ENCODE measurements at places on chromosomes 6 and 20.
A peak's percentile ranks its signal among the peaks of the same experiment; 100 is the strongest.

- DNase-seq: no peak
Observed at GRCh38 chr6:3899970-3900439, 50.8 kb downstream of the FAM50B start.

GRCh38 chr6:50851049-50851845, 32.6 kb downstream of the TFAP2B start:
- no peak for DNase-seq

GRCh38 chr6:43757966-43758616, 11.9 kb upstream of the VEGFA start:
- no peak for DNase-seq

DNA sequence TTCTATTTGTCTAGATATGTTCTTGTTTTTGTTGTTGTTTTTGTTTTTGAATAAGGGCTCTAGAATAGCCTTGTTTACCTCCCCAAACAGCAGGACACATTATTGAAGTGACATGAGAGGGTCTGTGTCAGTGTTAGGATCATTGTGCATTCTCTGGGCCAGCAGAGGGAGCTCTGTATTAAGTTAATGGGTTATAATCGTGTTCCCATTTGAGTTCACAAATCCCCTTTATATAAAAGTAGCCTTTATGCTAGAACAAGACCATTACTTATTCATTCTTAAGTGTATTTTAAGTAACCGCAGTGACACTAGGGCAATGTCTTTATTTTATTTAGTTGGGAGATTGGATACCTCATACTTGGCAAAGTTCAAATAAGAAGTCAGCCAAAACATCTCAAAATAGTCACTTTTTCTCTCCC, 44.8 kb downstream of the STK4 start:
- DNase-seq: peak; percentile 92
